ENCODE measurements at places on chromosomes 13 and 19.
A peak's percentile ranks its signal among the peaks of the same experiment; 100 is the strongest.

DNA sequence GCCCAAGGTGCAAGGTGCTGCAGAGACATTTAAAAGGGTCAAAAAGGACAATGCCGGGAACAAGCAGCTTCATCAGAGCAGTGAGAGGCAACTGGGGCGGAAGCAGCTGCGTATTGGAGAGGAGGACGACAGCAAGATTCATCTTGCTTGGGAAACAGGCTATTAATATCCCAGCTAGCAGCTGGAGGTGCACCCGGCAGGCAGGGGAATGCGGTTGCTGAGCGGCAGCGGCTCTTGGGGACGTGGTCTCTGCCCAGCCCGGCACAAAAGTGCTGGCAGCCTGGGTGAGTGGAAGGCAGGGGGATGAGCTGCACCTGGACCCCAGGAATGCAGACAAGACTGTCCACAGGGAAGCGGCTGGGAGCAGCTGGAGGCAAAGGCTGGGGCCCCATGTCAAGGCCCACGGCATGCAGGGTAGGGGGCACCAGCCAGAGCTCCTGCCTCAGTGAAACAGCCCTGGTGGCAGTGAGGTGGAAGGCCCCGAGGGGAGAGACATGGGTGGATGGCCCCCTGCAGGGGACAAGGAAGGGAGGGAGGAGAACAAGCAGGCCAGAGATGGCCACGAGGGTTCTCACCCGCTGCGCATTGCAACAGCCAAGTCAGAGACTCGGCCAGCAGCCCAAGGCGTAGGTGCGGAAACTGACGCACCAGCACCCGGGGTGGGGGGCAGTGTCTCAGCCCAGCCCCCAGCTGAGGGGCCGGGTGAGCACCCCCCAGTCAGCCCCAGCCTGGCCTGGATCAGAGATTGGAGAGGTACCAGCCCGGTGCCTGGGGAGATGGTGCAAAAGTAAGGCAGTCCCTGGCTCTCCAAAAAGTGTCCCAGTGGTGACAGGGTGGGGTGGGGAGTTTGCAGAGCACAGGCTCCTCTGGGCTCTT, 34.4 kb downstream of the PEPD start:
- DNase-seq = no peak

GRCh38 chr19:48283908-48284307, 14.0 kb downstream of the ZNF114 start:
- DNase-seq = no peak

DNA sequence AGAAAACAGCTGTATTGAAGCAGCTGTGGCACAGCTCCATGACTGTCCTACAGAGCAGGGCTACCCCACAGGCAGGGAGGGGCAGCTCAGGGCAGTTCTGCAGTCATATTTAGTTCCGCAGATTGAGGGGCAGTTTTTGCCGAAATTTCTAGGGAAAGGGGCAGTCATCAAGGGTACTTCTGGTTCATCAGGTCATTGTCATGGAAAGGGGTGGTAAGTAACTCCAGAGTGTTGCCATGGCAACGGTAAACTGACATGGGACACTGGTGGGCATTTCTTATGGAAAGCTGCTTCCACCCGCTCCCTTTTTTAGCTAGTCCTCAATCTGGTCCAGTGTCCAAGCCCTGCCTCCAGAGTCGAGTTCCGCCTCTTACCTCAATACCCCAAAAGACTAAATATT, 702.8 kb downstream of the LIG4 start:
- no peak for DNase-seq

DNA sequence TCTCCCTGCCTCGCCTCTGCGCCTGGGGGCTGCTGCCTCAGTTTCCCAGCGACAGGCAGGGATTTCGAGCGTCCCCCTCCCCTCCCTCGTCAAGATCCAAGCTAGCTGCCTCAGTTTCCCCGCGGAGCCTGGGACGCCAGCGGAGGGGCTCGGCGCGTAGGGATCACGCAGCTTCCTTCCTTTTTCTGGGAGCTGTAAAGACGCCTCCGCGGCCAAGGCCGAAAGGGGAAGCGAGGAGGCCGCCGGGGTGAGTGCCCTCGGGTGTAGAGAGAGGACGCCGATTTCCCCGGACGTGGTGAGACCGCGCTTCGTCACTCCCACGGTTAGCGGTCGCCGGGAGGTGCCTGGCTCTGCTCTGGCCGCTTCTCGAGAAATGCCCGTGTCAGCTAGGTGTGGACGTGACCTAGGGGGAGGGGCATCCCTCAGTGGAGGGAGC, 722 bp upstream of the ICAM1 start:
- DNase-seq = peak; percentile 78

DNA sequence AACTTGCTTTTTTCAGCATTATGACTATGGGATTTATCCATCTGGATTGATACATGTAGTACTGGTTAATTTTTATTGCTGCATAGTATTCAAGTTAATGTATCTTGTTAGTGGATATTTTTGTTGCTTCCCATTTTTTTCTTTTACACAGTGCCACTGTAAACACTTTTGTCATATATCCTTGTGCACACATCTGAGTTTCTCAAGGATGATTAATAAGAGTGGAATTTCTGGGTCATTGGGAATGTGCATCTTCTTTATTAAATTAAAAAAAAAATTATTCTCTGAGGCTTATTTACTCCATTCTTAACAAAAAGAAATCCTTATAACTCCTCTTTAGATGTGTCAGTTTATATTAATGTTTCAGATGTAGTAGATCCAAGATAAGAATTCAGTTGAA, 27.3 kb downstream of the B3GLCT start:
- no peak for DNase-seq

DNA sequence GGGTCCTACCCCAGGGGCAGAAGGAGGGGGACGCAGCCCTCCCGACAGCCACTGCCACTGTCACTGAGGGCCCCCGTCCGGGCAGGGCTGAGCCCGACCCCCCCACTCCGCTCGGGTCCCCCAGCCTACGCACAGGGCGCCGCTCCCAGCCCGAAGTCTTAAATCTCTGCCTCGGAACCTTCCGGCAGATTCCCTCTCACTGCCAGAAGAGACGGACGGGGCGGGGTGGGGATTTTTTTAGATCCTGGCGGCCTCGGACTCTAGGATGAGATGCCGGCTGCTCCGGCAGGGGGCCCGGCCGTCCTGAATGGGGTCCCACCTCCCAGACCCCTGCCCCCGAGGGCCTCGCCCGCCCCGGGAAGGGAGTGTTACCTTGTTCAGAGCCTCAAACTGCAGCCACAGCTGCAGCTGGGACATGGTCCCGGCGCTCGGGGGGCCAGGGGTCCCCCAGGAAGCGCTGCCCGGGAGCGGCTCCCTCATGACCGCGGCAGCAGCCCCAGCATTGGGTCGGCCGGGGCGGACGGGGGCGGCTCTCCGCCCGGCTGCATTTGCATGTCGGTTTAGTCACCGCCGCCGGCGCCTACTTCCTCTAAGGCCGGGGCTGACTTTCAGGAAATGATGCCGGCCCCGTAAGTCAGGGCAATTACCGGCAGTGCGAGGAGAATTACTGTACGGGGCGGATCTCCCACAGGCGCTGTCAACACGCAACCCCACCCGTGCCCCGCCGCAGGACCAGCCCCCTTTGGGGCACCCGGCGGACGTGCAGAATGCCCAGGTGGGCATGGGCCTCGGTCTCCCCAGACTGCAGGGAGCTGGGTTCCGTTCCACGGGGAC, 28.1 kb downstream of the GPX4 start:
- peak; percentile 88 for DNase-seq

DNA sequence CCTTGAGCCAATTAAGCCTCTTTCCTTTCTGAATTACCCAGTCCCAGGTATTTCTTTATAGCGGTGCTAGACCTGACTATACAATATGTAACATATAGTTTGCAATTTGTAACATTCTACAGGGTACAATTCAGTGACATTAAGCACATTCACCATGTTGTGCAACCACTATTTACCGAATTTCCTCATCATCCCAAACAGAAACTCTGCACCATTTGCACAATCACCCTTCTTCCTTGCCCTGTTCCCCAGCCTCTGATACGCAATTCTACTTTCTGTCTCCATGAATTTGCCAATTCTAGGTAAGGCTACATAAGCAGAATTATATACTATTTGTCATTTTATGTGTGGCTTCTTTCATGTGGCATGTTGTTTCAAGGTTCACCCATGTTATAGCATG, 13.7 kb upstream of the SIGLEC10 start:
- DNase-seq = peak; percentile 44

GRCh38 chr19:50933640-50934039, 19.2 kb downstream of the KLK5 start:
- peak; percentile 54 for DNase-seq

DNA sequence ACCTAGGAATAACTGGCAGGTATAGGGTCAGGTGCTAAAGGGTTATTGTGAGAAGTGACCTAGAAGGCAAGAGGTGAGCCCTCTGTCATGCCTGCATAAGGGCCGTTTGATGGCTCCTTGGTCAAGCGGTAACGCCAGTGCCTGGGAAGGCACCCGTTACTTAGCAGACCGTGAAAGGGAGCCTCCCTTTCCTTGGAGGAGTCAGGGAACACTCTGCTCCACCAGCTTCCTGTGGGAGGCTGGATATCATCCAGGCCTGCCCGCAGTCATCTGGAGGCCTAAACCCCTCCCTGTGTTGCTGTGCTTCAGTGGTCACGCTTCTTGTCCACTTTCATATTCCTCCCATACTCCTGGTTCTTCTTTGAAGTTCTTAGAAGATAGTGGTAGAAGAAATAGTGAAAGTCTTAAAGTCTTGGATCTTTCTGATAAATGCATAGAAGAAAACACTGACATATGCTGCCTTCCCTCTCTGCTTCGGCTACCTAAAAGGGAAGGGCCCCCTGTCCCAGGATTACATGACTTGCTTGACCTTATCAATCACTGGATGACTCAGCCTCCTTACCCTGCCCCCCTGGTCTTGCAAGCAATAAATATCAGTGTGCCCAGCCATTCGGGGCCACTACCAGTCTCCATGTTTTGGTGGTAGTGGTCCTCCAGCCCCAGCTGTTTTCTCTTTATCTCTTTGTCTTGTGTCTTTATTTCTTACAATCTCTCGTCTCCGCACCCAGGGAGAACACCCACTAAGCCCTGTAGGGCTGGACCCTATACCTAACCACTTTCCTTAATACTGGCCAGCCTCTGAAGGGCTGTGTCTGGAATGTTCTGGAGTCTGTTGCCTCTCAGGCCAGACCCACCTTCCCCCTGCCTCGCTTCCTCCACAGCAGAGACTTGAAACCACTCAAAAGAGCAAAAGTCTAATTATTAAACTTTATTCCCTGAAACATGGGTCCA, 16.1 kb upstream of the ABCC4 start:
- DNase-seq = peak; percentile 69

DNA sequence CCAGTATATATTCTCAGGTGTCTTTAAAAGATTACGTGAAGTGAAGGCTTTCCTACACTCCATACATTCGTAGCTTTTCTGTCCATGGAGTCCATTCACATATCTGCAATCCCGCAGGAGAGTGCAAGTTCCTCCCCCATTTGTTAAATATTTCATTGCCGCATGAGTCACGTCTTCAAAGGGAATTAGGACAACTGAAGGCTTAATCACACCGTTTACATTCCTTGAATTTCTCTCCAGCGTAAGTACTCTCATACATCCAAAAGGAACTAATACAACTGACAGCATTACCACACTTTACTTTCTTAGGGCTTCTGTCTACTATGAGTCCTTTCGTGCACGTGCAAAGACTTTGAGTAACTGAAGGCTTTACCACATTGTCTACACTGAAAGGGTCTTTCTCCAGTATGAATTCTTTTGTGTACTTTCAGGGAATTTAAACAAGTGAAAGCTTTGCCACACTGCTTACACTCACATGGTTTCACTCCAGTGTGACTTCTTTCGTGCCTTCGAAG, 29.0 kb upstream of the ZNF564 start:
- no peak for DNase-seq

- DNase-seq = no peak
These were observed 23.3 kb downstream of the COMMD6 start for GRCh38 chr13:75514080-75514995.

DNA sequence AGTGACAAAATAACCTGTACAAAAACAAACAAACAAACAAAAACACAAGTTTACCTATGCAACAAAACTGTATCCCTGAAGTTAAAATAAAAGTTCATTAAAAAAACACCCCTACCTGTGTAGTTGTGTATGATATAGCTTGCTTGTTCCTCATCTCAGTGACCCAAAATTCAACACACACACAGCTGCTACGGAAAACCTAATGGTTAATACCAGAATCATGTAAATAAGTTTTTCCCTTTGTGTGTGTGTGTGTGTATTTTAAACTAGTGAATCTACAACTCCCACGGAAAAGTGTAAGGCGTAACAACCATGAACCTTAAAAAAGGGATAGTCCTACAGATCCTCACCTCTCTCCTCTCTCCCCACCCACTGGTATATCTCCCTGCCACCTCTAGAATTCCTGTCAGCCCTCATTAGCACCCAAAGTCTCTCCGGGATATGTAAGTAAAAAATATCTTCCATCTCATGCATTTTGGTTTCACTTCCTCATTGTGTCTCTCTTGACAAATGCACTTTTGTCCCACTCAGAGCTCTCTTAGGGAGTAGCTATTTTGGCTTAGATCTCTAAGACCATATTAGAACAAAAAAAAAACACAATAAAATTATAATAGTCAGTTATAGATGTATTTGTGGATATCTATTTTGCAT, 2236.5 kb downstream of the PCDH9 start:
- no peak for DNase-seq

DNA sequence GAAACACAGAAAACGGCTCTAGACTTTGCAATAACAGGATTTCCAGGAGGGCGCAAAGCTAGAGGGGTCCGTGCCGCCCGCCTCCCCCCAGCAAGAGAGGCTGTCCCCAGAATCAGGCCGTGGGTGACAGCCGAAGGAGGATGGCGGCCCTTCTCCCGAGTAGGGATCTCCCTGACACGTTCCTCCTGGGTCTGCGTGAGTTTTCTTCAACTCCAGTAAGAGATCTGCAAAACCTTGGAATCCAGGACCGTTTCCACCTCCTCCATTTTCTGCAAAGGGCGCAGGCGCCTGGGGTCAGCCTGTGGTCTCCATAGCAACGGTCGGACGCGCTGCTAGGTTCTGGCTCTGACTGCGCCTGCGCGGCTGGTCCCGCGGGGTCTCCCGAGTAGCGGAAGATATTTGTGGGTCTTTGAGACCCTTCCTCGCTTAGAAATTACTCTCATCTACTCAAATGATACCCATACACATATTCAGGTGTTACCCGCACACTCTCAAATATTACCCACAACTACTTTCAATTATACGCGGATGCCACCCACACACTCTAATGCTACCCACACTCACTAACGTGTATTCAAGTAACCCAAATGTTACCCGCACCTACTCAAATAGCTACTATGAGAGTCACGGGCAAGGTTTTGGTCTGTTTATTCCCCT, 2.1 kb downstream of the PNMA8C start:
- peak; percentile 85 for DNase-seq

GRCh38 chr13:50080911-50081678, 65.9 kb downstream of the KCNRG start:
- peak; percentile 77 for DNase-seq

DNA sequence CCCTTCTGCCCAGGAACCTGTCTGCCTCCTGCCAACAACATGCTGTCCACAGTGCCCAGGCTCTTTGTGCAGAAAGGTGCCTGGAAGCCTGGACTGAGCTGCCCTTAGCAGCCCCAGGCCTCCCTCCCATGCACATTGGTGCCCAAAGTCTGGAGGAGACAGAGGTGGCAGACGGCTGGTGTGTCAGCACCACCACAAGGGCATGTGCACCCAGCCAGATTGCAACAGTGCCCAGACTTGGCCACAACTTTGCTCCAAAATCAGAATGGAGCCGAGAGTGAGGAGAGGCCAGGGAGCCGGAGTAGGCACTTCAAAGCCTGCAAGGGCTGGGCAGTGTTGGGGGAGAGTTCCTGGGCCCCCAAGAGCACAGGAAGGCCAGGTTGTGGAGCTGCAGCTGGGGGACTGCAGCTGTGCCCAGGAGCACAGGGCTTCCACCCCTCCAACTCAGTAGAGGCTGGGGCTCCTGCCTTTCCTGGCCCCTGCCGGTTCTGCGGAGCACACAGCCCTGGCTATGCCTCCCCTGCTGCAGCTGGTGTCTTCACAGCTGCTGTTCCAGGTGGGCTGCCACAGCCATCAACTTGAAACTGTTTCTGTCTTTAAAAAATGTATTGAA, 1255.8 kb downstream of the SLITRK5 start:
- DNase-seq = no peak
